Common myeloid progenitor, CD34-positive (primary cell): ENCODE measurements at places on chromosomes 1 and 21.

DNA sequence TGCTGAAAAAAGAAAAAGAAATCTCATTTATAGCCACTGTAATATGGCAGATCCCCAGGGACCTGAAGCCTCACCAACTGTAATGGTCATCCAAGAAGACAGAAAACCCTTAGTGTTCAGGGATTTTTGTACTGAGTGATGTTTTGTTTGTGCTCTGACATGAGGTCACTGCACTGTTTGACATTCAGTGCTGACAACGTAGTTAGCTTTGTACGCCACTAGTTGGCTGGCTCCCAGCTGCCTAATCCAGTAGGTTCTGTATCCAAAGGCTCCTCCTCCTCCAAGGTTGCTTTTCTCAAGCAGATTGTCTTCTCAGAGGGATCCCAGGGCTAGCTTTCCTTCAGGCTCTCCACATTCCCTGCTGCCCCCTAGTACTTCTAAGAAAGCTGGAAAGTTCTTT is 9.5 kb upstream of the YRDC start:
- DNase-seq: no peak

GRCh38 chr1:2300851-2301606 is 72.9 kb downstream of the SKI start:
- peak; percentile 100 for DNase-seq

DNA sequence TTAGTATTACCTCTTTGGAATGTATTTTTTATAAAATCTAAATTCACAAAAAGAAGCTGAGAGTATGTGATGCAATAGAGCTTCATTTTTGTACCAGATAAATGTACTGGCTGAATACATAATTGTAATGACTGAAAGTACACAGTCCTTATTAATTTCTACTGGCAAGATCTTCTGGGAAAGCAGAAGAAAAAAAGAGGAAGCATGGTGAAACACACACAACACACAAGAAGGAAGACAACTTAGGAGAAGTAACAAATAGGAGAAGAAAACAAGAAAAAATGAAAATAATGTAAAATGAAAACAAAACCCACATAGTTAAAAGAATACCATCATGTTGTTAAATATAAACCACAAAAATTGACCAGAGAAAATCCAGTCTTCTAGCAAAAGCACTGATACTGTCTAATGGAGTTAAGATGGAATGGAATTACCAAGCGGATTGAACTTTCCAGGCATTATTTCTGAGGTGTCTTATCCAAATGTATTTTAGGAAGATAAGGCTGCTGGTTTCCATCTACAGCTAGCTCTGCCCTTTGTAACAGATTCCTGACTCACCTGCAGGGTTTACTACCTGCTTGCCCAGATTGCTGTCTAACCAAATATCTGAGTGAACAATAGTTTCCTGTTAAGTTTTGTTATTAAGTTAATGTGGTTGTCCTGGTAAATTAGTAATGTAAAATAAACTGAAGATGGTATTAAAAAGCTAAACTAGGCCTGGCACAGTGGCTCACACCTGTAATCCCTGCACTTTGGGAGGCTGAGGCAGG is 4.5 kb upstream of the COP1 start:
- DNase-seq: peak; percentile 3

GRCh38 chr1:234970401-234970730 is 158.3 kb downstream of the TOMM20 start:
- peak; percentile 57 for DNase-seq

DNA sequence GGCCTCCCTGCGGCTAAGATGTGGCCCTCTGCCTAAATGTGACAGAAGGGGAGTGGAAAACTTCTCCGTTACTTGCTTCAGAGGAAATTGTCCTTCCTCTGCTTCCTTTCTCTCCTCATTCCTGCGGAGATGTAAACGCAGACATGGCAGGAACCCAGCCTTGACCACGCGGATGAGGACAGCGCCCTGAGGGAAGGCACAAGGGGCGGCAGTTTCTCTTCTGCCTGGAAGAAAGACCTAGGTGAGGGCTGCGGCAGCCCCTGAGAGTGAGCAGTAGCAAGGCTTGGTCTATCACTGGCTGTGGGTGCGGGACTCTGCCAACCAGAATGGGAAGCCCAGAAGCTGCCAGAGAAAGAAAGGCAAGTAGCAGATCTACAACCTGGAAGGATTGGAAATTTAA is 14.0 kb upstream of the CTPS1 start:
- DNase-seq: no peak

DNA sequence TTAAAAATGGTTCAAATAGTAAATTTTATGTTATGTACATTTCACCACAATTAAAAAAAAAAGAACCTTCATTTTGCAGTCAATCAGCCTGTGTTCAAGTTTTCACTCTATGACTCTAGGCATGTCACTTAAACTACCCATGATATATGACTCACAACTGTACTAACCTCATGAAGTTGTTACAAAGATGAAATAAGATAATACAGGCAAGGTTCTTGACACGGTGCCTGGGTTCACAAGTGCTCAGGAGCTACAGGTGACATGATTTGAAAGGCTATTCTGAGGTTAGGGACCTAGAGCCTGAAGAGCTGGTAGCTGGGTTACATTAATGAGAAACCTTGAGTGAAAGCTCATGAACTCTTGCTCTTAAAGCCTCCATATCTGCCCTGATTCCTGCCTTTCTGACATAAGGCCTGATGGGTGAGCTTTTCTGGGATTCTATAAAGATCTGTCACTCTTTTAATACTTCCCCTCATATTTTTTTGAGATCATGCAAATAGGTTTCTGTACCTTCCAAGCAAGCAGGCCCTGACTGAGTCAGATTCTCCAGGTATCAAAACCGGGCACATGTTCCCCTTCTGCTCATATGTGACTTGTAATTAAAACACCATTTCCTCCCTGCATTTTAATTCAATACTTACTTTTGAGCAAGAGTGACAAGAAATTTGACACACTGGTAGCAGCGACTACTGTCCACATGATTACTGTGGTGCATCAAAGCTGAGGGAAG is 34.0 kb downstream of the PCSK9 start:
- no peak for DNase-seq

DNA sequence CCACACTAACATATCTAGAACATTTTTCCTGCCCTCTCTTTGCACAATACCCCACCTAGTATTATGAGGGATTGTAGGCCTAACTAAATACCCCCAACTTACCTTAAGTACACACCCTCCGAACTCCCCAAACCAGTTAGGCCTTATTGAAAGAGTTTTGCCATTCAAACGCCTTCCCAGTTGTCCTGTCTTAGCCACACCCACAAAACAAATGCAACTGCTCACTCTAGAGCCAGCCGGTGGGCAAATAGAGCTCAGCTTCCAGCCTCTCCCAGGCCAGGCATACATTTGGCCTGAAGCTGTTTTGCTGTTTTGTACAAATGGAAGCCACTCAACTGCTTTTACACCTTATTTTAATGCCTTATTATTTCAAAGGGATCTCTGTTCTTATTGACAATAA is 224.2 kb upstream of the RUNX1 start:
- DNase-seq: no peak

GRCh38 chr21:44947930-44948331 is 8.1 kb downstream of the SLX9 start:
- DNase-seq: no peak

GRCh38 chr21:31501926-31502325 is 157.6 kb upstream of the SOD1 start:
- no peak for DNase-seq
